ENCODE measurements at places on chromosomes 6 and 20. TPM values are rescaled to one million over a fixed set of nuclear protein-coding genes. Genes with fewer than 3 reads are reported as not detected.
A peak's percentile ranks its signal among the peaks of the same experiment; 100 is the strongest.

DNA sequence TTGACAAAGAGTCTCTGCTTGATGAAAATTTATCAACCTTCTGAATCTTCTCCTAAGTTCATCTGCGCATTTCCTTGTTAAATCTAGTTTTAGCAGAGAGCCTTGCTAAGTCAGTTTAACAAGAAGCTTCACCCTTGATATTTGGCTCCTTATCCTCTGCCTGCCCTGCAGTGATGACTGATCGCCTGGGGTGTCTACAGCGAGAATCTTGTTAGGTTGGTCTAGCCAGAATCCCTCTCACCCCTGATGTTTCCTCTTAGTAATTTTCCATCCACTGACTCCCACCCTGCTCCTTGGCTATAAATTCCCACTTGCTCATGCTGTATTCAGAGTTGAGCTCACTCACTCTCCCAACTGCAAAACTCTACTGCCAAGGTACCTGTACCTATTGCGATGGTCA, 114.1 kb downstream of the TENT5A start:
- no peak for DNase-seq

GRCh38 chr6:68726992-68727391, 91.9 kb downstream of the ADGRB3 start:
- DNase-seq = no peak

DNA sequence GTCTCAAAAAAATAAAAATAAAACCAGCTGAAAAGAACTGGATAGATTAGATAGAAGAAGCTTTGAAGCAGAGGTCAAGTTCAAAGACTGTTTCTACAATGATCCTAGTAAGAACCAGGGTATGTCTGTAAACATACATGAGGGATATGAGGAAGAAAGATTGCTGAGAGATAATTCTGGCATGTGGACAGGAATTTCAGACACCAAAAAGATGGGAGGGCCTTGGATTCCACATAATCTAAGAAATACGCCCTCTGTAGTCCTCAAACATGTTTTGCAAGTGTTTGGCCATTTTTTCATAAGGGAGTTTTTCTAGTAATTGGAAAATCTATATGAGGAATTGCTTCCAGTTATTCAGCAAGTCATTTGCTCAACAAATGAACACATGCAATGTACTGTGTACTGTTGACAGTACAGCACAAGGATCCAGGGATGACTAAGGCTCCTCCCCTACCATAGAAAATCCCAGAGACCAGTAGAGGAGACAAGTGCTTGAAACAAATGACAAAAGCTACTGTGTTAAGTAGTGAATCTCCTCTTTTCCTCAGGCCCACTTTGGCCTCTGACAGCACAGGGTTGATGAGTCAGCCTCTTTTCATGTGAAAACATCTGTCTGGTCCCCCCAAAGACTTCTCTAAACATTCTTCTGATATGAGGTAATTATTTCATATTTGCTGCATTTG, 795.9 kb downstream of the MAFB start:
- no peak for DNase-seq

- DNase-seq = peak; percentile 73
These were observed 622 bp downstream of the SS18L1 start for GRCh38 chr20:62143957-62144825.

PLG gene
- total RNA-seq = 1,901 TPM

SPDEF gene
- total RNA-seq = 0.15 TPM

ZHX3 gene
- total RNA-seq = 51.4 TPM

GPR6 gene
- total RNA-seq = not detected

MUC22 gene
- not detected for total RNA-seq
